ENCODE measurements at places on chromosomes 1 and 21. TPM values are rescaled to one million over a fixed set of nuclear protein-coding genes. Genes with fewer than 3 reads are reported as not detected.

EPS8L3 gene
- not detected for total RNA-seq

ERVH48-1 gene
- total RNA-seq = not detected

CRNN gene
- not detected for total RNA-seq

SPRR4 gene
- total RNA-seq = not detected

OR2T35 gene
- total RNA-seq = not detected

DPT gene
- total RNA-seq = not detected

LCE3E gene
- total RNA-seq = not detected

KCND3 gene
- not detected for total RNA-seq

NDC1 gene
- total RNA-seq = 51.8 TPM

C1QB gene
- not detected for total RNA-seq

TNNI3K gene
- not detected for total RNA-seq

AMY1C gene
- total RNA-seq = not detected

IFNGR2 gene
- total RNA-seq = 36.8 TPM

ALG6 gene
- total RNA-seq = 16.0 TPM

KRTAP19-5 gene
- total RNA-seq = not detected

OR6K3 gene
- not detected for total RNA-seq

MYBPH gene
- not detected for total RNA-seq

CFHR2 gene
- not detected for total RNA-seq

ENO1 gene
- total RNA-seq = 3,632 TPM

PAPPA2 gene
- total RNA-seq = 3.0 TPM

UBE2J2 gene
- 125 TPM for total RNA-seq

KCNT2 gene
- total RNA-seq = not detected

LAMB3 gene
- total RNA-seq = 423 TPM

RPTN gene
- not detected for total RNA-seq

SLC45A1 gene
- total RNA-seq = not detected

SYCP1 gene
- not detected for total RNA-seq

HSPB7 gene
- total RNA-seq = not detected

ARMH1 gene
- not detected for total RNA-seq

PRRX1 gene
- not detected for total RNA-seq

HAO2 gene
- total RNA-seq = not detected

SH2D1B gene
- total RNA-seq = 0.10 TPM

SYNC gene
- 4.8 TPM for total RNA-seq

HMGCS2 gene
- not detected for total RNA-seq

P3H1 gene
- 62.3 TPM for total RNA-seq

PGBD2 gene
- total RNA-seq = 7.0 TPM

GJA4 gene
- total RNA-seq = not detected

CREB3L4 gene
- total RNA-seq = 11.2 TPM

FCRL1 gene
- total RNA-seq = not detected

SLAMF9 gene
- 15.9 TPM for total RNA-seq

SPRR3 gene
- total RNA-seq = not detected

NBPF4 gene
- not detected for total RNA-seq

KIAA1614 gene
- 0.40 TPM for total RNA-seq

NIBAN1 gene
- total RNA-seq = 27.6 TPM

KRTAP12-2 gene
- total RNA-seq = not detected

ANXA9 gene
- total RNA-seq = 0.55 TPM

KCNQ4 gene
- total RNA-seq = 0.06 TPM

Measured in HT1080 (cell line).